CD4-positive, alpha-beta T cell treated with Interleukin-2 at 100 ng/mL for 4 hours (primary cell): ENCODE measurements at places on chromosomes 3 and 15.

GRCh38 chr3:136008221-136008620 lies 42.7 kb downstream of the PPP2R3A start:
- DNase-seq, result no peak

DNA sequence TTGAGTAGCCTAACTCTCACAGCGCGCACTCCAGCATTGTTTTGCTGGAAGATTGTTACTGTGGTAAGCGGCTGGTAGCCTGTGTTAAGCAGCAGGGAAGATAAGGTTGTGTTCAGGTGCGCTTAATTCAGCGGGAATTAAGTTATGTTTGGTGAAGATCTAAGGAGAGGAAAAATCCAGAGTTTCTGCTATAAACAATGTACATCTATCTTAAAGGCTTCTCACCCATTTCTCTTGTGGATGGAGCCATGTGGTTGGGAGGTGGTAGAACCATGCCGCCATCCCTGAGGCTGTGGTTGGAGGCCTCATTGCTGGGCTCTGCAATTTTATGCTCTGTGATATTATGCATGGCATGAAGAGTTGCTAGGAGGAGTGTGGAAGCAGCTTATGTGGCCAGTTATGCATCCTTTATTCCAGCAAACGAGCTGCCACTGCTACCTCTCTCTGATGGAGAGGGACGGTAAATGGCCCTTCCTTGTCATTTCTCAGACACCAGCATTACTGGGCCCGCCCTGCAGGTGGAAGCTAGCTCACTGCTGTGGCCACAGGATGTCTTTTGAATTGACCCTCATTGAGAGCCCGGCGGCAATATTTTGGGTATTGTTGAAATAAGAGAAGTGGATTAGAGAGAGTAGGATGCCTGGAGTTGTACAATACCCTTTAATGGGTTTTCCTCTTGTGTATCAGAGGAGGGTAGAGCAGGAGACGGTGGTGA lies 1.3 kb downstream of the MINAR1 start:
- no peak for DNase-seq

GRCh38 chr3:133954717-133955360 lies 59.2 kb upstream of the RAB6B start:
- no peak for DNase-seq

DNA sequence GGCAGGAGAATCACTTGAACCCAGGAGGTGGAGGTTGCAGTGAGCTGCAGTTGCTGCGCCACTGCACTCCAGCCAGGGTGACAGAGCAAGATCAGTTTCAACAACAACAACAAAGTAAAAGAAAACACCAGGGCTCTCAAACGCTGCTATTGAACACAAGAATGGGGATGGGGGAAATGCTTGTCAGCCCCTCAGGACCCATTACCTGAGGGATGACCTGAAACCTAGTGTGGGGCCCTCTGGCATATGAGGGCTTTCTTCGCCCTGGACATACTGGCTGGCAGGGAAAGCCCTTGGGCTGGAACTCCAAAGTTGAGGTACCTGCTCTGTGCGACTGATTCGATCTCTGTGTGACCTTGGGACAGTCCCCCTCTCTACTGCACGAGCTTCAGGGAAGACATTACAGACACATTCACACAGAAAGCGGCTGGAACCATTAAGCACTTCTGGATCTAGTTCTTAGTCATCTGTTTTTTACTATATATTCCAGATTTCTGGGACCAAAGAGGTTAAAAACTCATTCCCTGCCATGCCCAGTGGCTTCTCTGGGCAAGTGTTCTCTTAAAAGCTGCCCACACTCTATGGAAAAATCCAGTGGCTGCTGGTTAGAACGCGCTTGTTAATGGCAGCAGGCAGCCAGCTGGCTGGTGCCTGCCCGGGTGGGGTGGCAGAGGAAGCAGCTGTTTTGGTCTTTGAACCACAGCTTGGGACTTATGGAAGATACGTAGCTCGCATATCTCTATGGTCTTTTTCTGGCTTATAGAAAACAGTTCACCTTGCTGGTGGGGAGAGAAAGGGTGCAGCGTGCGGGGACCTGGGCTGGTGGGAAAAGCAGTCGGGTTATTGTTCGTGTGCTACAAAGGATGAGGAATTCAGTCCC lies 57.2 kb downstream of the ATP1B3 start:
- no peak for DNase-seq

DNA sequence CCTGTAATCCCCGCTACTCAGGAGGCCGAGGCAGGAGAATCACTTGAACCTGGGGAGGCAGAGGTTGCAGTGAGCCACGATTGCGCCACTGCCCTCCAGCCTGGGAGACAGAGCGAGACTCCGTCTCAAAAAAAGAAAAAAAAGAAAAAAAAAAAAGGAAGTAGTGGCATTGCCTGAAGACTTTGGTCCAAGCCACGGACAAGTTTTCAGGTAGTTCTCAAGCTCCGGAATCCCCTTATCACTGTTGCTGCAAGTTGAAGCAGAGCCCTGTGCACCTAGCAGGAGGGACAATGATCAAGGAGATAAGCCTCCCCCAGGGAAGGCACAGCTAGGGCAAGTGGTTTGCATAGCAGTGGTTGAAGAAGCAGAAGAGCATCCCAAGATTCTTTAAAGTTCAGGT lies 97.6 kb downstream of the MEX3B start:
- no peak for DNase-seq

DNA sequence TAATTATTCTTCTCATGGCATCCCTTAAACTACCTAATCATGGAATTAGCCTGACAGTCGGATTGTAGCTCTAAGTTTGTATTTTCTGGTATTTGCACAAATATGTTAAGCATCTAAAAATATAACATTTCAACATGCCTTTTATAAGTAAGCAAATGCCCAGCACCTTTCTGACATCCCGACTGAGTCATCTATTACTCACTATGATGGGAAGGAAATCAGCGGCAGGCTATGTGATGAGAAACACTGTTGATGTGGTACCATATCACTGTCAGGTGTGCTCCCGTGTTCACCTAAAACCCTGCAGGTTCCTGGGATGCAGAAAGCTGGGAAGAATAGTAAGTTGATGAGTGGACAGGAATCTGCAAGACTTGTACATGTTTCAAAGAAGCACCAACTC lies 367.8 kb upstream of the IL12A start:
- DNase-seq, result no peak

DNA sequence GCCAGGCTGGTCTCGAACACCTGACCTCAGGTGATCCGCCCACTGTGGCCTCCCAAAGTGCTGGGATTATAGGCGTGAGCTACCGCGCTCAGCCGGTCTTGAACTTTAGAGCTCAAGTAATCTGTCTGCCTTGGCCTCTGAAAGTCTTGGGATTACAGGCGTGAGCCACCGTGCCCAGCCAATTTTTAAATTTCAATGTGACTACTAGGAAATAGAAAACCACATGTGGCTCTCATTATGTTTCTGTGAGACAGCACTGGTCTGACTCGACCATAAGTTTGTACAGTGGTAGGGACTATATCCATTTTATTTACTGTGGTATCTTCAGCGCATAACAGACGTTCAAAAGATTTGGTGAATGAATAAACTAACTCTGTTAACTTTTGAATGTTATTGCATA lies 9.1 kb downstream of the ZFAND6 start:
- no peak for DNase-seq

DNA sequence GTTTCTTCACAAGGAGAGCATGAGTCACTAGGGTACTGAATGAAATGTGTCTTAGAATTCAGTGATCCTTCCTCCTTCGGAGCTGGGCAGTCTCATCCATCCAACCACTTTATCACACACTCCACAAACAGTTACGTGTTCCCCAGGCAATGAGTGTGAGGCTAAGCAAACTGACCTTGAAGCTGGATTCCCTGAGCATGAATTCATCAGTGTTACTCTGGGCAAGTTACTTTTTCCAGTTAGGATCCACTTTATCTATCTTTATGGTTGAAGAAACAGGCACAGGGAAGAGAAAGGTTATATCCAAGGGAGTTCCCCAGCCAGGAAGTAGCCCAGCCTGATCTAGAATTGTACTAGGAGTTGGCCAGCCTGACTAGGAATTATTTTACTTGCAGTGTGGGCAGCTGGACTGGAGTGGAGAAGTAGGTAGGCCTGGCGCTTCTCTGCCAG lies 17.1 kb upstream of the GCNT3 start:
- DNase-seq, result no peak

GRCh38 chr15:40340740-40341400 lies at the start of gene CCDC9B:
CCDC9B (minus strand) TSS chr15:40340939; CDS start chr15:40340819, 120 bp downstream.
- DNase-seq, result no peak

GRCh38 chr15:74531144-74531811 lies 9.7 kb upstream of the ARID3B start:
- no peak for DNase-seq

- DNase-seq, result no peak
These were observed 3.7 kb upstream of the TMED3 start for GRCh38 chr15:79307251-79307650.

DNA sequence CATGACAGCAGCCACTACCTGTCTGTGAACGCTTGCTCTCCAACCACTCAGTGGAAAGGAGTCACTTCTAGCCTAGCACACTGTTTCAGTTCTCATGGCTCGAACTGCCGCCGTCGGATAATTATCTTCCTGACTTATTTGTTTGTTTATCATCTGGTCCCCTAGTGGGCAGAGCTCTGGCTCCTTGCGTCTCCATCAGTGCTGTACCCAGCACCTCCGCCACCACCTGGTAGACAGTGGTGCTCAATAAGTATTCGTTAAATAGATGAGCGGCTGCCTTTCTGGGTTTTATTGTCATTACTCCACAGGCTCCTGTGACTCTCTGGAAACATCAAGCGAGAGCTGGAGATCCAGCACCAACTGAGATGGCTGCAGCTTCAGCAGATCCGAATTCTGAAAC lies 297.5 kb downstream of the NTRK3 start:
- DNase-seq, result no peak

- DNase-seq, result no peak
These were observed 4.2 kb downstream of the PLOD2 start for GRCh38 chr3:146156666-146157314.

- no peak for DNase-seq
These were observed 64.5 kb downstream of the TCF12 start for GRCh38 chr15:56982987-56983386.

- DNase-seq, result no peak
These were observed 259.5 kb downstream of the MECOM start for GRCh38 chr3:169403855-169404519.

GRCh38 chr15:29968895-29969561 lies 113.7 kb upstream of the GOLGA8J start:
- DNase-seq, result no peak
